NCI-H345 (cell line): ENCODE measurements at places on chromosomes 4 and X.

DNA sequence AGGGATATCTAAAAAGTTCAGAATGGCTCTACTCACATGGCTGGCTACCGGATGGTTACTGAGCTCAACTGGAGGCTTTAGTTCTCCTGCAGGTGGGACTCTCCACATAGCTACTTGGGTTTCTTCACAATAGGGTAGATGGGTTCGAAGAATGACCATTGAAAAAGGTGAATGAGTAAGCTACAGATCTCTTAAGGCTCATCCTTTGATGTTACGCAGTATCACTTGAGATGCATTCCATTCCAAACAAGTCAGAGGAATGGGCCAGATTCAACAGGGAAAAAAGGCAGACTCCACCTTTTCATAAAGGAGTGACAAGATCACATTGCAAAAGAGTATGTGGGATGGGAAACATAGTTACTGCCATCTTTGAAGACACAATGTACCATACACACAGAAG, 52.6 kb downstream of the DDX53 start:
- no peak for DNase-seq

GRCh38 chr4:115334736-115335411, 221.5 kb upstream of the NDST4 start:
- no peak for DNase-seq

GRCh38 chr4:66376396-66376795, 706.1 kb upstream of the EPHA5 start:
- DNase-seq, result no peak

DNA sequence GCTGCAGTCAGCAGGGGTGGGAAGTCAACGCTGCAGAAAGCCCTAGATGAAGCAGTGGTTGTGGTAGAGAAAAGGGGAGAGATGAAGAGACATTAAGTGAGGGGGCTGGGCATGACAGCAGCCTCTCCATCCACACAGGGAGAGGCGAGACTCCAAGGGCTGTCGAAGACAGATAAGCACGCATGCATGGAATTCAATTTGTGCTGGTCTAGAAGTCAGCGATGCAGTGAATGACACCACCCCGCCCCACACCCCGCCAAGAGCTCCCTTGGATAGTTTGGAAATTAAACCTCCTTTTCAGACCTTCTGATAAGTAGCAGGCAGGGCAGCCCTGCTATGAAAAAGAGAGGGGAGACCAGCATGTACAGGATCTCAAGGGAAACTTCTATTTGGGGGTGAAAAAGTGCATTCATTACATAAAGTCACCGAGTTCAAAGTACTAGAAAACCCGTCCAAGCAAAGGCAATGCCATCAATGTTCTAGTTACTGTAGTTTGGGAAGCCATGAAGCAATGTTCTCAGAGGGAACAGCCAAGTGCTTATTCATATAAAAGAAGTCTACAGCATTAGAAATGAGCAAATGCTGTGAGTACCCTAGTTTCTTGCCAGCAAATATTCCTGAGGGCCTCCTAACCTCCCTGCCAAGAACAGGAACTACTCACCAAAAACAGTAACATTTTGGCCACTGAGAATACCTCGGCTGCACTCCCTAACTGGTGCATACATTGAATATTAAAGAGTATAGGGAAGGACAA, 152.3 kb upstream of the ANXA10 start:
- DNase-seq, result no peak

- DNase-seq, result no peak
Observed at GRCh38 chrX:19350941-19351384, 7.2 kb downstream of the PDHA1 start.
